ENCODE measurements at places on chromosomes 5 and 9.

DNA sequence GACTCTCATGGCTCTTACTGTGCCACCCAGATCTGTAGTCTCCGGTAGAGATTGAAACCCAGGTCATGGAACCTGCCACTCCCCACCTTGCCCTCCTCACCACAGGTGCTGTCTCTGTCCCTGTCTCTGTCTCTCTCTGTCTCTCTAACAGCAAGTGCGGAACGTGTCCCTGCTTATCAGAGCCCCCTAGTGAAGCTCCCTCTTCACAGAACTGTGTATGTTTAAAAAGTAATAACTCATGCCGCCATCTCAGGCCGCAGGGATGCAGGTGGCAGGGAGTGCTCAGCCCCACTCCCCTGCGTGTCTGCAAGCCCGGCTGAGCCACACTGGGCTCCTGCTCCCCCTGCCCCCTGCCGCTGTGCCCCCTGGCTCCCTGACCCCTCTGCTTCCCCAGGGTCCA, 43.8 kb downstream of the UNC5A start:
- no peak for DNase-seq

GRCh38 chr5:56377573-56377972, 144.4 kb upstream of the ANKRD55 start:
- DNase-seq, result no peak

DNA sequence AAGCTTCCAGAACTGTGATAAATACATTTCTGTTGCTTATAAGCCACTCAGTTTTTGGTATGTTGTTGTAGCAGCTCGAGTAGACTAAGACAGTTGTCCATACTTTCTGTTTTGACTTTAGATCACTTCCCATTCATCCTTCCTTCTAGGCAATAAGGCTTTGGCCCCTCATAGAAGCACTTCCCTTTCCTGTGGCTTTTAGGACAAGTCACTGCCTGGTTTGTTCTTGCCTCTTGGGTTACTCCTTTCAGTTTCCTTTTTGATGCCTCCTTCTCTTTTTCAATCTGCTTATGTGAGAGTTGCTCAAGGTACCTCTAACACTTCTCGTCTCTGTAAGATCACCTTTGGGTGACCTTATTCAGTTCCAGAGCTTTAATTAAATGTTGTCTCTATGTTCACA, 72.4 kb upstream of the NTRK2 start:
- no peak for DNase-seq

GRCh38 chr9:121676926-121677325, 25.5 kb downstream of the DAB2IP start:
- no peak for DNase-seq

DNA sequence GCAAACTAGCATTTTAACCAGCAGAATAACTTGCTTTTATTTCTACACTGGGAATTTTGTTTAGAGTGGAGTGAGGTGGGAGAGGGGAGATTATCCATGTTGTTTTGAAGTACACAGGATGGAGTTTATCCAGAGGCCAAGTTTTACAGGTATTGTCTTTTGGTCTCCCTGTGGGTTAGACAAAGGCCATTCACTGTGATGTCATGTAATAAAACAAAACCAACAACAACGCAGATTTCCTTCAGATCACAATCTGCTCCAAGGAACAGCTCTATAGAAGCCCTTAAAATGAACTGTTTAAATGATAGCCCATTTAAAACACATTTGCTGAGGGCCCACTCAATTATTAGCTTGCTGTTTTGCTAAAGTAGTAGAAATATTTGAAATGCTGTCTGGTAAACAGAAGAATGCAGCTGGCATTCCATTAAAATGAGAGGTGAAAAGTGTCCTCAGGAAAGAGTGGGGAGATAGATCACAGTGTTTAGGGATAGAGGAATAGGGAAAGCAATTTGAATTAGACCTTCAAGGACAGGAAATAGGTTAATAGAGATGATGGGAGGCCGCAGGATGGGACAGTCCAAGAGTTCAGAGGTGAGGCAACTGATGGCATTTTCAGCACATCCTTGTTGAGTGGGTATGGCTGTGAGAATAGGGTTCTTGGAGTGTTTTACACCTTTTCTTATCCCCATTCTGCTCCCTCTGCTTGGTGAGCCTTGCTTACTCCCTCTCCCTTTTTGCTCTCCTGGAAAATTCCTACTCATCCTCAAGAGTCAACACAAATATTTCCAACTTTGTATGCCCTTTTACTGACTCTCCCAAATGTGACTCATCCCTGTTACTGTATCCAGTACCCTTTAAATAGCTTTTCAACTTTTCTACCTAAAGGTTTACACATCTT, 140.1 kb upstream of the NR3C1 start:
- DNase-seq, result no peak

DNA sequence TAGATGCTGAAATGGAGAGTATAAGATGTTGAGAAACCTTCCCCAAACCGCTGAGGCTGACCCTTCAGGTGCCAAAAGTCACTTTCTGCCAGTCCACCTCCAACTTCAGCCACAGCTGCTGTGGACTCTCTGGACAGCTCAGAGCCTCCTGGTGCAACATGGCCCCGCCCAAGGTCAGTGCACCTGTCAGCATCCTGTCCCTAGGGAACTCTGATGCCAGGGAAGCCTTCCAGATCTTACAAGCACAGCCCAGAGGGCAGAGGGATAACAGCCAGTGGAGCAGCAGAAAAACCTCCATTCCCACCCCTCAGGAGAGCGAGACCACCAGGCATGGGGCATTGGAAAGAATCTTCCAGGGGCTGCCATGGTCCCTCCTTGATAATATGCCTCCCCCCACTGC, 10.5 kb upstream of the PTGES2 start:
- no peak for DNase-seq

- DNase-seq, result no peak
Observed at GRCh38 chr9:120413121-120414048, 166.6 kb downstream of the CDK5RAP2 start.

DNA sequence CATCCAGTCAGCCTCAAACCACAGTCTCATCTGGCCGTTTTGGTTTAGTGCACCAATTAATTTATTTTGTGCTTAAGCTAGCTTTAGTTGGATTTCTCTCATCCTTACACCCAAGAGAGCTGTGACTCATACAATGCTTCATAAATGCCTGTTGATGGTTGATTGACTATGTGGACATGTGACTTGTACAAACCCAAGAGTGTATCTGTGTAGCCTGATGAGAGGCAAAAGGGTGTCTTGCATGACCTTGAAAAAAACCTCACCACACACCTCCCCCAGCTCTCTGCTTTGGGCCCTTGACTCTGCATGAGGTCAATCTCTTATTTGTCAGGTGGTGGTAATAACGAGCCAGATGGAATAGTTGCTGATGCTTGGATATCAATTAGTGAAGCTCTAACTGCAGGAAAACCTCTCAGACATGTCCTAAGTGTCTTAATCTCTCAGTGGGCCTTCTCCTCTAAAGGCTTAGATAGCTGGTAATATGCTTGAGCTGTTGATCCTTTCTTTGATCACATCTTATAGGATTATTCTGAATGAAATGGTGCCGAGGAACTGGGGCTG, 10.6 kb upstream of the GLRA1 start:
- no peak for DNase-seq
